ENCODE measurements at places on chromosomes 3 and 15.

DNA sequence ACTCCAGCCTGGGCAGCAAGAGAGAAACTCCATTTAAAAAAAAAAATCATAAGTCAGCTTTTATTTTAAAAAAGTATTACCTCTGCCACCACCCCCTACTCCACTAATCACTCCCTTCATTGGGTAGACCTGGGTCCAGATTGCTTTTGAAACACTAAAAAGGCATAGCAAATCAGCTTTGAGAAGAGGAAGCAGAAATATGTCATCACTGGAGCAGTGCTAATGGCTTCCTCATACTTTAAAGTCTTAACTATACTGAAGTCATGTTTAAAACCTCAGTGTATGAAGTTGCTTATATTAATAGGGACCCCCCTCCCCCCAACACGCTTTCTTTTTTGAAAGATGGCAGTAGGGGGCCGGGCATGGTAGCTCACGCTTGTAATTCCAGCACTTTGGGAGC, 1.0 kb upstream of the HTR3D start:
- DNase-seq: no peak

DNA sequence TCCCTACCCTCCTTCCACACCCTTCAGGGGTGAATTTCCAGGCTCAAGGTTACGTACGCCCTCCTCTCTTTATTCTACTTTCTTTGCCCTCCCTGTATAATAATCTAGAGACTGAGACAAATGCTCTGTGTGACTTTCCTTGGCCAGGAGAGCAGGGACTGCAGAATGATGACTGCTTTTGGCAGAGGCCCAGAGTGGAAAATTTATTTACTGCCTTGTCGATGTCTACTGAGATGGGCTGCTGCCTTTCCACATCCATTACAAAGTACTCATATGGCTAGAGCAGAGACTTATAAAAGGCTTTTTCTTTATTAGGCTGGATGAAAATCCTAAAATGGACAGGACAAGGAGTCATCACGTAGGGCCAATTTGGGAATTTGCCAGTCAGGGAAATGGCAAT, 576.2 kb downstream of the TUSC7 start:
- DNase-seq: no peak

GRCh38 chr3:56836276-56837163, 34.8 kb upstream of the ARHGEF3 start:
- DNase-seq: no peak

DNA sequence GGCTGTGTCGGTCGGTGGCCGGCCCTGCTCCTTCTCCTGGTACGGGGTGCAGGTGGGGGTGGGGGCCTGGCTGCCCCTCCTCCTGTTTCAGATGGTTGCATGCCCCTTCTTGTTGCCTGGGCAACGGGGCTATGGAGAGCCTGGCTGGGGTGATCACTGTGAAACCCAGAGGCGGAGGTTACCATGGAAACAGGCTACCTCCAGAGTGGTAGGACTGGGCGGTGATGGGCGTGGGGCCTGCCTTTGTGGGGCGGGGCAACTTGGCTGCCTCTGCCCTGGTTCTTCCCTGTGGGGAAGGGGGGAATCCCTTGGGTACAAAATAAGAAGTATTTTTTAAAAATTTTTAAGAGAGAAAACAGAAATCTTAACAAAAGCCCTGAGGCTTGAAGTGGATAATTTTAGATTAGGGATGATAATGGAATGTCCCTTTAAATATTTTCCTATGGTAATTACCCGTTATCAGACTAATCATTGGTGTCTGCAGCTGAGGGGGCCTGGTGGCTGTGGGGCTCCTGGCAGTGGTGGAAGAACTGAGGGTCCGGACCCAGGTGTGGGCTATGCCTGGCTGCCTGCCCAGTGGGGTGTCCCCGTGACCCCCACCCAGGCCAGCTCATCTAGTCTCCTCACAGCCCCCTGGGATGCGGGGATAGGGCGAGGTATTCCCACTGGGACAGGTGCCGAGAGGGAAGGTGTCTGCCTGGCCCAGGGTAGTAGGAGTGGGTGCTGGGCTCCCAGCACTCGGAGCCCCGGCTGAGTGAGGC, 32.5 kb downstream of the PLXNA1 start:
- no peak for DNase-seq

DNA sequence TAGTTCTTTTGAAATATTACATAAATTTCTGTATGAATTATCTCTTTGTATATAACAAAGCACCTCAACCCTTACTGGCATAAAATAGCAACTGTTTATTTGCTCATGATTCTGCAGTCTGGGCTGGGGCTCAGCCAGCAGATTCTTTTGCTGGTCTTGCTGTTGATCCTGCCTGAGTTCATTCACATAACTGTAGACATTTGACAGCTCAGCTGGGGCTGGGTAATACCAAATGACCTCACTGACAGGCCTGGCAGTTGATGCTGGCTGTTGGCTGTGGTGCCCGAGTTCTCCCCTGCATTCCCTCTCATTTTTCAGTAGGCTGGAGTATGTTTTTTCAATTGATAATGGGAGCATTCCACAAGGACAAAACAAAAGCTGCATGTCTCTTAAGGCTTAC, 449.9 kb upstream of the GOLIM4 start:
- DNase-seq: no peak

GRCh38 chr3:9508781-9509180, 44.8 kb downstream of the LHFPL4 start:
- no peak for DNase-seq

DNA sequence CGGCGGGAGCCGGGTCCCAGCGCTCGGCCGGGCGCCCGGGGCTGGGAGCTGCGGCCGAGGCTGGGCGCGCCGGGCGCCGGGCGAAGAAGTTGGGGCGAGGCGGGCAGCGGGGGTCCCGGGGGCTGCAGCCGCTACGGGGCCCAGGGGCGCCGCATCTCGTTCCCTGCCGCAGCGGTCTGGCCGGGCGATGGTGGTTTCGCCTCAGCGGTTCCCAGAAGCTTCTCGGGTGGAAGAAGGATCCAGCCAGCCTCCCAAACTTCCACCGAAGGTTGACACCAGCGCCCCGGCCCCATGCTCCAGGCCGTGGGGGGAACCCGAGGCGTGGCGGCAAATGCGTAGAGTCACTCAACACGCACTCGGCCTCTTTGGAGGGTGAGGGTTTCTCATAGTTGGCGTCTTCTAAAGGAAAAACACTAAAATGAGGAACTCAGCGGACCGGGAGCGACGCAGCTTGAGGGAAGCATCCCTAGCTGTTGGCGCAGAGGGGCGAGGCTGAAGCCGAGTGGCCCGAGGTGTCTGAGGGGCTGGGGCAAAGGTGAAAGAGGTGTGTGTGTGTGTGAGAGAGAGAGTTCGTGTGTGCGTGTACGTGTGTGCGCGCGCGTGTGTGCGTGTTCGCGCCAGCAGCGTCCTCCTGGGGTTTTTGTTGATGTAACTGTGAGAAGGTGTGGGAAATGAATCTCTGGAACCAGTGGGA, 940 bp downstream of the BOC start:
- no peak for DNase-seq

- no peak for DNase-seq
Measured at GRCh38 chr3:16468336-16469098, 45.0 kb downstream of the RFTN1 start.

- DNase-seq: no peak
Measured at GRCh38 chr15:29556380-29556779, 265.9 kb downstream of the TJP1 start.

DNA sequence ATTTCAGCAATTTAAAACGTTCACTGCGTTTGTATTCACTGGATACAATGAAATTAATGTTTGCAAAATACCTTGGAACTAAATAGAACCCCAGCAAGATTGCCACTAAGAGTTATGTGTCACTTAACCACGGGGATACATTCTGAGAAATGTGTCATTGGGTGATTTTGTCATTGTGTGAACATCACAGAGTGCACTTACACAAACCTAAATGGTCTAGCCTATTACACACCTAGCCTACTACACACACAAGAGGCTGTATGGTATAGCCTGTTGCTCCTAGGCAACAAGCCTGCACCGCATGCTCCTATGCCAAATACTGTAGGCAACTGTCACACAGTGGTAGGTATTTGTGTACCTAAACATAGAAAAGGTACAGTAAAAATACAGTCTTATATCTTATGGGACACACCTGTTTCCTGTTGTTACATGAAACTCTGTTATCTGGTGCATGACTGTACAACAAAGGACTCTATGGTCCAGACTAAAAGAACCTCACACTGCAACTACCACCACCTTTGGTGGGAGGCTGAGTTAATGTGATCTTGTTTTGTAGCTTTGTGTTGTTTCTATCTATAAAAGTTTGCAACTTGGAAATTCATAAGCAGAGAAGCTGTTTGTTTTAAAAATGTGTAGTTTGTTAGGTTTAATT, 92.2 kb upstream of the NTRK3 start:
- no peak for DNase-seq

DNA sequence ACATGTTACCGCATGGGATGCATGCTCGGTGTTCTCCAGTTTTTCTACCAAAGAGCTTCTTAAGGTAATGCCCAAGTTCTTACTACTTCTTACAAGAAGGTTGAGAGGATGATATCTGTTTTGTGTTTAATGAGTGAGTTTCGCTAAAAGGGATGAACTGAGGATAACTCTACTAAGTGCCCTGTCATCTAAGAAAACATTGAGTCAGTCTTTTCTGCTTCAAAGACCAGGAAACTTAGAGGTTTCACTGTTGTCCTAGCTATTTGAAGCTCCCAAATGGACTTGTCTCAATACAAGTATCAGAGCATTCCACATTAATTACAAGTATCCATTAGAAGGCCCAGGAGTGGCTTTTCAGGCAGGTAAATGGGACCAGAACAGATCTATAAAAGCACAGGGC, 296.2 kb downstream of the KBTBD8 start:
- DNase-seq: no peak

DNA sequence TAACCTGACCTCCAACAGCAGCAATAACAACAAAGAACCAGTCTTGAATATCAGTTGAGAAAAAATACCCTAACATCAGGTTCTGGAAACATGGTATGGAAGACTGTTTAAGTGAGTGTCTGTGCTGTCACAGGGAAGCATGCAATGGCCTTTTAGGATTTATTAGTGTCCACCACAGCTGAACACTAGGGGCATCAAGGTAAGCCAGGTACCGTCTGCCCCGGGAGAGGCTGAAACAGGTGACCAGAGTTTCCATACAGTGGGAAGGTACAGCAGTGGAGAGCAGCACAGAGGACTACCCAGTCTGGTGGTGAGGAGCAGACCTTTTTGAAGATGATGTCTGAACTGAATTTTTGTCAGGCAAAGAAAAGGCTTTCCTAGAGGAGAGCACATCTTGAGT, 18.4 kb downstream of the ZDHHC23 start:
- DNase-seq: no peak

DNA sequence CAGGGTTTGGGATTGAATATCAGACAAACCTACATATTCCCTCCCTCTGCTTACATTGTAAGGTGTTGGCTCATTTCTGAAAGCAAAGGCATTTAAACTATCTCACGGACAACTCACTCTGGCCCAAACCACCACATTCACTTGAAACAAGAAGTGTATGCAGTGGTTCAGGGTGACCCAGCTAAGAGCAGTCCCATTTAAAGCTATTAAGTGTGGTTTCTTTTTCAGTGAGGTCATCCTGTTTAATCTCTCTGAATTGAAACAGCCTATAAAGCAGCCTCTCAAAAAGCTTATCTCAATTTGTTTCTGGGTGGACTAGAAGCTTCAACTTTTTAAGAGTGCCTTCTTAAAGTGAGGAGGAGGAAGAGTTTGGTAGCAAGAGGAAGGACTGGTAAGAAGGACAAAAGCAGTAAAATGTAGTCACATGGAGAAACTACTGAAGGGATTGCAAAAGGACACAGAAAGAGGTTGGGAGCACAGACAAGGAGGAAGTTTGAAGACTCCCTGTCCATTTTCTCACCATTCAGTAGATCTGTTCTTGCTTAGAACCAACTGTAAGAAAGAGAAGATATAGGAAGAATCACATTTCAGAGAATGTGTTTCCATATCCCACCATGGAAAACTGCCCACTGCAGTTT, 151.6 kb downstream of the TMCO5A start:
- no peak for DNase-seq

DNA sequence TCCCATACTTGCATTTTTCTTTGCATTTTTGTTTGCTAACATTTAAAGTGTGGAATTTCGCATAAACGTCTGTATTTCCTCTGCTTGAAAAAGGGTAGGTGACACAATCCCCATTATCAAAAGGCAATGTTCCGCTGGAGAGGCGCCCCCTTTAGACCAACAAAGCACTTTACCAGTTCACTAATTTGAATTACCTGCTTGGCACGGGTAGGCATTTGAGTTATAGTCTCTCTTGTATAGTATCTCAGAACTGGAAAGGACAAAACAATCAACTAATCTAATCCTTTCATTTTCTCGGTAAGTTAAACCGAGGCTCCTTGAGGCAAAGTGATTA, 775 bp upstream of the CCDC39 start:
- DNase-seq: peak; percentile 7

DNA sequence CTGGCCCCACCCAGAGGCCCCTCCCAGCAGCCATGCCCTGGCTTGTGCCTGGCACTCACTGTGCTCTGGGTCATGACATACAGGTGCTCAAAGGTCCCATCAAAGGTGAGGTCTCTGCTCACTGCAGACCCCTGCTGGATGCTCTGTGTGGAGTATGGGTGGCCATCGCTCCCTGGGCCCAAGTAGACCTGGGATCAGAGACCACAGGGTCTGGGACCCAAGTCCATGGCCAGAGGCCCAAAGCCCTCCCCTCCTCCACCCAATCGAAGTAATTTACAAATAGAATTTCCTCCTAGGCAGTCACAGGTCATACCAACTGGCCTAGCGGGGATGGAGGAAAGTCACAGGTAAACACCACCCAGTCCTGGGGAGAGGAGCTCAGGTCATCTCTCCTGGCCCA, 7.6 kb downstream of the PLXNB1 start:
- no peak for DNase-seq

DNA sequence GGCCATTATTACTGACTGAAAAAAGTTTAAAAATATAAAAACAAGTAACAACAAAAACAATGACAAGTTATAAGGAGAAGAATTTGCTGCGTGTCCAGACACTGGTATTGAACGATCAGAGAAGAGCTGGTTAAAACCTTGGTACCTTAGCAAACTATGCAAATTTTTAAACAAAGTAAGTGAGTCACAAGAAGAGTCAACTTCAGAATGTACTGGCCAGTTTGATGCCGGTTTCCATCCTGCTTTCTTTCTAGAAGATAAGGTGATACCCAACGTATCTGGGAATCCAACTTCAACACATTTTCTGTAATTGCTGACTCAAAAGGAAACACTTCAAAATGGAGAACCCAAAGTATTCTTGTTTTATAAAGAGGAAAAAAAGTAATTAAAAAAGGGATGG, 49.8 kb downstream of the RUBCN start:
- DNase-seq: no peak

Measured in stimulated activated CD4-positive, alpha-beta T cell treated with anti-CD3 and anti-CD28 coated beads, Interleukin-4, amount 100 ng/mL, for 24 hours (primary cell).